GM23338 (cell line): ENCODE measurements at places on chromosomes 13 and 19.

GRCh38 chr19:1309977-1310852 lies 24.5 kb downstream of the EFNA2 start:
- no peak for DNase-seq

DNA sequence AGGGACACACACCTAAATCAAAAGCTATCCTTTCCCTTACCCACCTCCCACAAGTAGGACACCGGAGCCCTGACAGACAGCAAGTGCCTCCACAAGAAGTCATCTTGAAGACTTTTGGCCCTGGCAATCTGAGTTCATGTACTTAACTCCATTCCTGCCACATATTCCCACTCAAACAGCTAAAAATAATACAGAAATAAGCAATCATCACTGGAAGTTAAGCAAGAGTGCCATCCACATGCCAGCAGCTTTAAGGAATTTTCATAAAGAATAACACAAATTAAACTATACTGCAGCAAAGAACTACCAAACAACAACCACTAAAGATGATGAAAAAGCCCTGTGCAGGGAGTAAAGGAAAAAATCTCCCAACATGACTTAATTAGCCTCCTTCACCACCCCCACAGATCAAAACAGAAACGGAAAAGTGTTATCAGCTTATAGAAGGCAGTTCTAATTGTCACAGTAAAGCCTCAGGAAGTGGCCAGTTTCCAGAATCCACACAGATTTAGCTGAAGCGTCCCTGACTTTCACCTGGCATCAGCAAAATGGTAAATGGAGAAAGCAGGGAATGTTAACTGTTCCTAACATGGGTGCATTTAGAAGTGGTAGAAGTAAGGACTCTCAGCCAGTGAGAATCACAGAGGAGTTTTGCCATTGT lies 343.9 kb downstream of the TBC1D4 start:
- DNase-seq = no peak

DNA sequence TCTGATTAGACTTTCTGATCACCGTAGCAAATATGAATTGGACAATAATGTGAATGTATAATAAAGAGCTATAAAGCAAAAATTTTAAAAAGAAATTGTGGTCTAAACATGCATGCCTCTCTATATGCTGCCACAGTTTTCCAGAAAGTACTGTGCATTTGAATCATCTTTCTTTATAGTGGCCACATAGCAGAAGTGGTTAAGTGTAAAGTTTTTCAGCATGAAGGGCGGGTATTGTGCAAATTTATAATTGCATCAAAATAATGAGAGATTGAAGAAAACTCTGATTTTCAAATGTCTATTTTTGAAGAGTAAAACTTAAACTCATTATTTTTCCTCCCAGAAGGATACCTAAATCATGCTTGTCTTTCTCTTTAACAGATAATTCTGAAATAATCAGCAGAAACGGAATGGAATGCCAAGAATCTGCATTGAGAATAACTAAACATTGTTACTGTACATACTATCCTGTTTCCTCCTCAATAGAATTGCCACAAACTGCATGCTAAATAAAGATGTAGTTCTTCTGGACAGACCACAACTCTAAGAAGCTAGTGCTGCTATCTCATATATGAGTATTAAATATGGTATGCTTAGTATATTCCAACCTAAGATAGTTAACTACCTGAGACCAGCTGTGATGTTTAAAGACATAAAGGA lies 42.9 kb upstream of the RAP2A start:
- DNase-seq = no peak

- DNase-seq = no peak
Observed at GRCh38 chr13:82224806-82225205, 1657.5 kb downstream of the SLITRK1 start.

DNA sequence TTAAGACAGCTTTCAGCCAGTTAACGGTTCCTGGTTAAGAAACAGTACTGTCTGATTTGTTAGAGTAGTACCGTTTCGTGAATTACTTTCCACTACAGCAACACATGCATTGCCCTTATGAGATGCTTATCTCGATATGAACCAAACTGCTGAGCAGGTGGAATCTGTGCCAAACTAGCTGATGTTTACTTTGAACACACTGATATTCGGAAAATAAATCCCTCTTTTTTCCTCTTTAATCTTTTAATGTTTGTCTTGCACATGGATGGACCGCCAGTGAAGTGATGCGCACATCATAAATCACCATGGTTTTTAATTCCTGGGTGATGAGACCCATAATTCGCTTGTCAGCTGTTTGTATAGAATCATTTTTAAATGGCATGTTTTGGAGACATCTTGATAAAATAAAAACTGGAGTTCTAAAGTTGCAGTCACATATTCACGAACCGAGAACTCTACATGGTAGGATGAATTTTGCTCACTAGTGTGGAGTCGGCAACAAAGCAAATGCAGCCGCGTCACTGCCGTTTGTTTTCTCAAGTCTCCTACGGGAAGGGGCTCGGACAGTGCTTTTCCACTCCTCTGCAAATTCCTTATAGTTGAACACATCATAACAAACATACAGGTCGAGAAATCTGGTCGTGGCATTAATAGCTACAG lies 1.1 kb downstream of the GJA3 start:
- DNase-seq = no peak

DNA sequence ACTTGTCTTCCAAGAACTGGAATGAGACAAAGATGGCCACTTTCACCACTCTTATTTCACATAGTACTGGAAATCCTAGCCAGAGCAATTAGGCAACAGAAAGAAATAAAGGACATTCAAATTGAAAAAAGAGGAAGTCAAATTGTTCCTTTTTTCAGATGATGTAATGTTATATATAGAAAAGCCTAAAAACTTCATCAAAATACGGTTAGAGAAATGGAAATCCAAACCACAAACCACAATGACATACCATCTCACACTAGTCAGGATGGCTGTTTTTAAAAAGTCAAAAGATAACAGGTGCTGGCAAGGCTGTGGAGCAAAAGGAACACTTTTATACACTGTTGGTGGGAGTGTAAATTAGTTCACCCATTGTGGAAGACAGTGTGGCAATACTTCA lies 113.3 kb upstream of the SPRY2 start:
- DNase-seq = no peak

DNA sequence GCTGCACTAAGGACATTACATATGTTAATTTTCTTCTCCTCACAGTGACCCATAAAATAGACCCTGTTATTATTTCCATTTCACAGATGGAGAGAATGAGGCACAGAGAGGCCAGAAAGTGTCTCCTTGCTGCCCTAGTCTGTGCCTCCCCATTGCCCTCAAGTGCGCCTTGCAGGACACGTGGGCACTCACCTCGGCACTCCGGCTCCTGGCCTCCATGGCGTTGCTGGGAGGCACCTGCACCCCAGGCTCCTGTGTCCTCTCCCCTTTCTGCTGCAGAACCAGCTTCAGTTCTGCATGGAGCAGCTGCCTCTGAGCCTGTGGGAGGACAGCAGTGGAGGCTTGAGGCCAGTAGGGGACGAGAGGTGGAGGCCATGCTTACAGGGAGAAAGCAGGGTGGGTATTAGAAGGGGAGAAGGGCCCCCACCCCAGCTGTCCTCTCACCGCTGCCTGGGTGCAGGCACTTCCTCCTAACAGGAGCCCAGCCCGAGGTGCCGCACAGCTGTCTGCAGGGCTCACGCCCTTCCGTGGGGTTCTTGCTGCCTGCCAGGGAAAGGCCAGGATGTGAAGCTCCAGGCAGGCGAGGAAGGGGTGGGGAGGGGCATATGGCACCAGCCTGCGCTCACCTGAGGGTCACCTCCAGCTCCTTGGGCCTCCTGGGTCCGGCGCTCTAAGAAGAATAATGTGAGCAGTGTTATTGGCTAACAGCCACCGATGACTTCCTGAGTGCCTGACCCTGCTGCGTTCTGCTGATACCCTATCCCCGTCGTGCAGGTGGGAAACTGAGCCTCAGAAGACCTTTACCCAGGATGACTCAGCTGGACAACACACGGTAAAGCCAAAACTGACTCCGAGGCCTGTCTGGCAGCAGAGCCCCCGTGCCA lies 5.2 kb downstream of the PRX start:
- DNase-seq = no peak

DNA sequence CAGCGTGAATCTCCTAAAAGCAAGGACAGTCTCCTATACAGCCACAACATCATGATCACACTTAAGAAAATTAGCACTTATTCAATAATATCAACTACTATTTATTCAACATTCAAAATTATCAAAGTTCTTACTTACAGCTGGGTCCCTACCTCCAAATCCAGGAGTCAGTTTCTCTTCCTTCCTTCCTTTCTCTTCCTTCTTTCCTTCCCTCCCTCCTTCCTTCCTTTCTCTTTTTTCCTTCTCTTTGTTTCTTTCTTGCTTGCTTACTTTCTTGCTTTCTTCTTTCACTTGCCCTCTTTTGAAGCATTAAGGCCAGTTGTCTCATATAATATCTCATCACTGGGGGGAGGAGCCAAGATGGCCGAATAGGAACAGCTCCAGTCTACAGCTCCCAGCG lies 107.6 kb downstream of the DCT start:
- DNase-seq = no peak

- no peak for DNase-seq
Observed at GRCh38 chr19:14146789-14147216, 10.4 kb upstream of the ASF1B start.

GRCh38 chr13:34748596-34748995 lies 193.5 kb upstream of the NBEA start:
- DNase-seq = no peak

DNA sequence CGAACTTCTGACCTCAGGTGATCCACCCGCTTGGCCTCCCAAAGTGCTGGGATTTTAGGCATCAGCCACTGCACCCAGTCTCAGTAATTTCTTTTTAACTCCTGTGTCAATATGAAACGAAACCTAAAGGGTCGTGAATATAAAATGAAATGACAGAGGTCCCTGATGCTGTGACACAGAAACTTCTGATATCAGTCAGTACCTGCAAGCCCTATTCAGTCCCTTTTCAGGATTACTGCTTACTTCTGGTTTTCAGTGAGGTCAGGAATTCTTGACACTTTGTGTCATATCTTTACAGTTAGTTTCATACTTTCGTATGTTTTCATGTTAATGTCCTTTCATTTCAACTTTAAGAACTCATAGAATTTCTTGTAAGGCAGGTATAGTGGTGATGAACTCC lies 58.7 kb downstream of the RNF17 start:
- no peak for DNase-seq

- no peak for DNase-seq
Observed at GRCh38 chr19:12984683-12985048, 10.6 kb upstream of the NFIX start.

GRCh38 chr13:30830638-30830965 lies 75.5 kb upstream of the MEDAG start:
- no peak for DNase-seq

DNA sequence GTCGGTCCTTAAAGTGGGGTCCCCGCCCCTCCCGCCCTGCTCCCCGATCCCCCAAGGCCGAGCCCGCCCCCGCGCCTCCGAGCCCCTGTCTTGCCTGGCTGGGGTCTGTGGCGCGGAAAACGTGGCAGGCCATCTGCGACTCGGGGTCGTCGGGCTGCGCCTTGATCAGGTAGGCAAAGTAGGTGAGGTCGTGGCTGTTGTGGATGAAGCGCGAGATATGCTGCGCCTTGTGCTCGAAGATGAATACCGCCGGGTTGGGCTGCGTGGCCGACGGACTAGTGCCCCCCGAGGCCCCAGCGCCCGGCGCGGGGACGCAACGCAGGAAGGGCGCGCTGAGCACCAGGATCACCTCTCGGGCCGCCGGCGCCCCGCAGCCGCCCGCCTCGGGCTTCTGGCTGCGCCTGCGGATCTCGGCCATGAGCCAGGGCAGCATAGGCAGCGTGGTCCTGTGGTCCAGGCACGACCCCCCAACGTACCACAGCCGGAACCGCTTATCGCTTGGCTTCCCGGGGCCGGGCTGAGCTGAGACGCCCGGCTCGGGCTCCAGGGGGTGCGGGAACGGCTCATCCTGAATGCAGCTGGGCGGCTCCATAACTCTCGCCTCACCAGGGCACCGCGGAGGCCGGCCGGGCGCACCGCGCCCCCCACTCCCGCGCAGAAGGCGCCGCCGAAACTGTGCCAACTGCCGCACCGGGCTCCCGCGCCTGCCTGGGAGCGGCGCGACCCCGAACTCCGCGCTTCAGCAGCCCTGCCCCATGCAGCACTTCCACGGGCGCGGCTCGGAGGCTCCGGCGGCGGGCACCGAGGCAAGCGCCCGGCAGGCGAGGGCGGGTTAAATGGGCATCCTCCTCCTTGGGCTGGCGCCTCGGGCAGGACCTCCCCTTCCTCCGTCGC lies 546 bp downstream of the TBC1D4 start:
- DNase-seq = peak; percentile 68

- DNase-seq = no peak
Observed at GRCh38 chr19:31226151-31226935, 122.9 kb downstream of the TSHZ3 start.

DNA sequence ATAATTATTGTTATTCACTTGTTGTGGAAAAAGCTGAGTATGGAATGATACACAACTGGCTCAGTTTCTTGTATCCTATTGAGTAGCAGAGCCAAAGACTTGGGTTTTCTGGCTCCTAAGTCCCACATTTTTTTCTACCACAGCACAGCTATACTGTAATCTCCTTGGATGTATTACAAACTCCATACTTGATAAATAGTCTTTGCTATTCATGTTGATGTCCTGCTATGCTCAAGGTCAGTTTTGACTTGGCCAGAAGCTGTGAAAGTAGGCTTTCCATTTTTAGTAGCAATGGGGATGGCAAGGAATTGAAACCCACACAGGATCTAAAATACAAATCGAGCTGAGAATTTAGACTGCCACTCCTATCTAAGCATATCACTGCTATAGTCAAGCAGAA lies 79.1 kb downstream of the B3GLCT start:
- no peak for DNase-seq

- no peak for DNase-seq
Observed at GRCh38 chr13:71096421-71096820, 770.6 kb downstream of the DACH1 start.

DNA sequence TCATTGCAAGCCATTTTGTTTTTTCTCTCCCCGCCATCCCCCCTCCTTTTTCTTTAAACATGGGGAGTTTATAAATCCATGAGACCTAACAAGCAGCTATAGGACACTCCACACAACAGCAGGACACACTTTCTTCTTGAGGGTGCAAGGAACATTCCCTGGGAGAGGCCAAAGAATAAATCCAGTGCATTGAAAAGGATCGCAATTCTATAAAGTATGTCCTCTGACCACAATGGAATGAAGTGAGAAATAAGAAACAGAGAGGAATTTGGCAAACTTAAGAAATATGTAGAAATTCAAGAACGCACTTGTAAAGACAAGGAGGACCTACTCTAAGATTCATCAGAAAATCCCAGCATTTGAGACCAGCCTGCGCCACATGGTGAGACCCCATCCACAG lies 11.9 kb downstream of the KLF2 start:
- DNase-seq = no peak

GRCh38 chr13:78137404-78138142 lies 218.9 kb upstream of the EDNRB start:
- peak; percentile 86 for DNase-seq
